Activated CD8-positive, alpha-beta T cell treated with anti-CD3 and anti-CD28 coated beads, Interleukin-2, amount 10 ng/mL, durations not matched to agents 7 days and 5 days (primary cell): ENCODE measurements at places on chromosomes 7 and 10. TPM values are rescaled to one million over a fixed set of nuclear protein-coding genes. Genes with fewer than 3 reads are reported as not detected.

The PPP1R17 gene
- not detected for total RNA-seq

The H2BK1 gene
- total RNA-seq: 0.76 TPM

The DYNC1I1 gene
- not detected for total RNA-seq

The GIMAP2 gene
- 82.9 TPM for total RNA-seq

The SNCG gene
- total RNA-seq: not detected

The GCK gene
- total RNA-seq: not detected

GRCh38 chr10:548238-548901 lies 141.1 kb downstream of the DIP2C start:
- H3K36me3 ChIP-seq: no peaks in the 10 kb centered on the region
- no peak overlapping the region for H3K4me3 ChIP-seq
- no peak overlapping the region for H3K27ac ChIP-seq
- H3K4me1 ChIP-seq: no peaks in the 10 kb centered on the region
- no peak for DNase-seq

DNA sequence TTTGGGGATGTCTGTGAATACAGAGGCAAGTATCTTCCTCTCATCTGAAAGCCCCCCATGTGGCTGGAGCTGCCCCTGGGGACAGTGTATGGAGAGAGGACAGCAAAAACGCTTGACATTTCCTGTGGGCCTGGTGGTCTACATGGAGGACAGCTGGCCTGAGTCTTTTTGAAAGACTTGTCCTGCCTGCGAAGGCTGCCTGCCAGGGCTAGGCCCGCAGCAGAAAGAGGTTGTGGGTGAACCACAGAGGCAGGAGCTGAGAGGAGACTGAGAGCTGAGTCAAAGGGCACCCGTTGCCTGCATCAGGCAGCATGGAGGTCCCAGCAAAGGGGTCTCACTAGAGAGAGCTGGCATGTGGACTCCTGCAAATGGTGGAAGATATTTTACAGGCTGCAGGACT lies 66.4 kb downstream of the KAT6B start:
- no peaks in the 10 kb centered on the region for H3K27me3 ChIP-seq
- no peak for DNase-seq

DNA sequence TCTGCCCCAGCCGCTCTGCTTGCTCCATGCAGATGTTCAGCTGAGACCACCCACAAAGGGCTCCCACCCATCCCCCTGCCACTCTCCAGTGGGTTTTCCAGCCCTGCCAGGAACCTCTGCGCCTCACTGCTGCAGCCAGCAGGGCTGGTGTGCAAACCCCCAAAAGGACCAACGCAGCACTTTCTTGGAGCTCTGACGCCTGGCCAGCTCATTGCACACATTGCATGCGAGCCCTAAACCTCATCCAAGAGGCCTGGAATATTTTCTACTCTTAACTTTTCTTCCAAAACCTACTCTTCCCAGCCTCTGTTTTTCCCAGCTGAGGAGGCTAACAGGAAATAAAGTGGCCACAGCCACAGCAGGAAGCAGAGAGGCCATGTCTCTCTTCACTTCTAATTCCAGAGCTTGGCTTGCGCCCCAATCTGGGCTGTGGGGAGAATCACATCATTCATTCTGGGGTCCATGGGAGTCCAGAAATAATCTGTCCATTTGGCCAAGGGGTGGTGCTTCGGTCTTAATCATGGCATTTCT lies 4.6 kb upstream of the FAM170B start:
- H3K4me3 ChIP-seq: no peak overlapping the region
- peaks cover 26% of the 10 kb centered on the region for H3K27me3 ChIP-seq
- H3K4me1 ChIP-seq: peaks cover 3% of the 10 kb centered on the region
- no peak overlapping the region for H3K27ac ChIP-seq
- no peaks in the 10 kb centered on the region for H3K36me3 ChIP-seq

GRCh38 chr10:97005349-97005748 lies 173.3 kb downstream of the LCOR start:
- no peak for DNase-seq
- H3K27me3 ChIP-seq: peaks cover 6% of the 10 kb centered on the region
- H3K4me1 ChIP-seq: no peaks in the 10 kb centered on the region
- H3K27ac ChIP-seq: no peak overlapping the region

- no peak overlapping the region for H3K4me3 ChIP-seq
- no peak for DNase-seq
- no peaks in the 10 kb centered on the region for H3K36me3 ChIP-seq
- peaks cover 10% of the 10 kb centered on the region for H3K27me3 ChIP-seq
- no peaks in the 10 kb centered on the region for H3K4me1 ChIP-seq
These were observed 12.6 kb downstream of the FFAR4 start for GRCh38 chr10:93579089-93579488.

DNA sequence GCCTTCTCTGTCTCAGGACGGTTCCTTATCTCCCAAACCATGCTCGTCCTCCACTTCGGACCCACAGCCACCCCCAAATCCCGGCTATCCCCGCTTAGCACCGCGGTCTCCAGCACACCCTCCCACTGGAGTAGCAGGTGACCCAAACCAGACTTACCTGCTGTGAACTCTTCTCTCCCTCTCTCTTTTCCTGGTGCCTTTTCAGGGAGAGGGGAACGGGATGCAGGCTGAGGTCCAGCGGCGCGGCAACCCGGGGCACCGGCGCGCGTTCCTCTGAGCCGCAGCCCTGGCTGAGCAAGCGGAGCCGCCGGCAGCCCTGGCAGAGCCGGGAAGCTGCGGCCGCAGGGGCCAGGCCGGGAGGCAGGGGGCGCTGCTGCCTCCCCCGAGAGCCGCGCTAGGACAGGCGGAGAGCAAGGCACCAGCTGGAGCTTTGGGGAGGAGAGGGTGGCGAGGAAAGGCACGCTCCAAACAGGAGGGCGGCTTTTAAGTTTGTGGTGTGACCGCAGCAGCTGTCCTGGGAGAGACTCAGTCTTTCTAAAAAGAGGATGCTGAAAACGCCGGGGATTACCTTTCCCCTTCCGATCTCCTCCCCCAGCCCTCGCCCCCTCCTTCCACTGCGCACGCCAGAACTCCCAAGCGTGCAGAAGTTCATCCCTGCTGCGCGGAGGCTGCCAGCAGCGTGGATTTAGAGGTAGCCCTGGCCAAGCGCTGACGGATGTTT lies at the start of gene SEMA3D:
SEMA3D (minus strand) TSS at position 536 of the 721 bp plus-strand sequence. CDS start 65,165 bp downstream, outside the sequence.
- peaks cover 5% of the 10 kb centered on the region for H3K4me1 ChIP-seq
- no peak within 1 kb of the TSS for H3K4me3 ChIP-seq
- no peak within 1 kb of the TSS for H3K27ac ChIP-seq
- no peak for DNase-seq
- no peaks in the 10 kb centered on the region for H3K36me3 ChIP-seq

DNA sequence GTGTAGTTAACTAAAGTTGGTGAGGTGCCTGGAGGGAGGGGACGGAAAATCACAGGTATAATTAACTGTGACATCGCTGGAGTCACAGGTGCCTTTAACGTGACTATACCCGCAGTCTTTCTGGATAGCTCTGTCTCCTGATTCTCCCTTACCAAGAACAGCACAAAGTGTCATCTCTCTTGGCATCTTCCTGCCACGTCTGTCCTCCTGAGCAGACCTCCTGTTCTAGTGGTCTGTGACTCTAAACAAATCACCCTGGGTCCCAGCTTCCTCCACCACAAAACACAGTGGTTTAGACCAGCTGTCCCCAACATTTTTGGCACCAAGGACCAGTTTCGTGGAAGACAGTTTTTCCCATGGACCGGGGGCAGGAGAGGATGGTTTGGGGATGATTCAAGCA lies 90.5 kb downstream of the CALN1 start:
- no peak for DNase-seq
- H3K4me1 ChIP-seq: no peaks in the 10 kb centered on the region
- H3K27me3 ChIP-seq: no peaks in the 10 kb centered on the region
- H3K27ac ChIP-seq: no peak overlapping the region
- no peaks in the 10 kb centered on the region for H3K36me3 ChIP-seq
- no peak overlapping the region for H3K4me3 ChIP-seq

GRCh38 chr7:27171325-27171636 lies 2.8 kb downstream of the HOXA10 start:
- H3K27ac ChIP-seq: peak overlapping the region; percentile 39
- peaks cover 70% of the 10 kb centered on the region for H3K27me3 ChIP-seq
- H3K36me3 ChIP-seq: peaks cover 8% of the 10 kb centered on the region
- H3K4me1 ChIP-seq: peaks cover 15% of the 10 kb centered on the region

DNA sequence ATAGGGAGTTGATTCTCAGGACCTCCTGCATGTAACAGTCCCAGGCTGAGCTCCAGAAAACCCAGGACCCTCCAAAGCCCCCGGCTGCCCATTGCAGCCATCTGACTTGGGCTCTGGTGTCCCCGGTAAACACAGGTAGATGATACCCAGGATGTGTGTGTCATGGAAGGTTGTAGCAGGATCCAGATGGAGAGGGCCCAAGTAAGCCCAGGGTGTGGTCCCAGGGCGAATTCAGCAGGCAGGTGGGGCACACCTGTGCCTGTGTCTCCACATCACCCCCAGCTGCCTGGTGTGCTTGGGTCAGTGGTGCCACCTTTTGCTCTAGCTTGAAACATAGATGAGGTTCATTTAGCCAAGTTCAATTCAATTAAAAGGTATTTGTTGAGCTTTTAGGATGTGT lies 524.1 kb downstream of the GLRX3 start:
- no peaks in the 10 kb centered on the region for H3K4me1 ChIP-seq
- H3K27me3 ChIP-seq: no peaks in the 10 kb centered on the region
- no peak for DNase-seq
- no peak overlapping the region for H3K4me3 ChIP-seq

DNA sequence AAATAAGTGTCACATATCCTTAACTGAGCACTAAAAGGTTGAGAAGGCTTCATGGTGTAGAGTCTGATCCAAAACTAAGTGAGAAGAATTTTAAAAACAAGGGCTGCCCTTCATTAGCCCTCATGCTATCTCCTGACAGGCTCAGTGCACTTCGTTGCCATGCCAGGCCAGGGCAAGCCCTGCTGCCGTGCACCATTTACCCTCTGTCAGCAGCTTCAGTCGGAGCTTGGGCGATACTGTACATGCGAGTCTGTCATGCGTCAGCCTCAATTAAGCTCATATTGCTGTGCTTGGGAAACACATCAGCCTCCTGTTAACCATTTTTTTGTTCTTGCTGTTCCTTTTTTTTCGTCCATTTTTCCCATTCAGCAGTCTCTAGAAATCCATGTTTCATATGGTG lies 166.6 kb downstream of the VTI1A start:
- H3K4me1 ChIP-seq: no peaks in the 10 kb centered on the region
- peaks cover 4% of the 10 kb centered on the region for H3K36me3 ChIP-seq
- H3K27me3 ChIP-seq: no peaks in the 10 kb centered on the region
- H3K4me3 ChIP-seq: no peak overlapping the region
- DNase-seq: no peak

GRCh38 chr7:106552645-106553445 lies 108.1 kb downstream of the CCDC71L start:
- H3K36me3 ChIP-seq: no peaks in the 10 kb centered on the region
- DNase-seq: no peak
- H3K27me3 ChIP-seq: peaks cover 6% of the 10 kb centered on the region
- no peak overlapping the region for H3K27ac ChIP-seq
- H3K4me1 ChIP-seq: no peaks in the 10 kb centered on the region
- H3K4me3 ChIP-seq: no peak overlapping the region

GRCh38 chr10:22251751-22252223 lies 34.0 kb upstream of the EBLN1 start:
- H3K27ac ChIP-seq: peak overlapping the region; percentile 95
- peak overlapping the region; percentile 88 for H3K4me3 ChIP-seq
- peak; percentile 72 for DNase-seq
- H3K36me3 ChIP-seq: peaks cover 6% of the 10 kb centered on the region
- peaks cover 41% of the 10 kb centered on the region for H3K4me1 ChIP-seq
- H3K27me3 ChIP-seq: peaks cover 6% of the 10 kb centered on the region

DNA sequence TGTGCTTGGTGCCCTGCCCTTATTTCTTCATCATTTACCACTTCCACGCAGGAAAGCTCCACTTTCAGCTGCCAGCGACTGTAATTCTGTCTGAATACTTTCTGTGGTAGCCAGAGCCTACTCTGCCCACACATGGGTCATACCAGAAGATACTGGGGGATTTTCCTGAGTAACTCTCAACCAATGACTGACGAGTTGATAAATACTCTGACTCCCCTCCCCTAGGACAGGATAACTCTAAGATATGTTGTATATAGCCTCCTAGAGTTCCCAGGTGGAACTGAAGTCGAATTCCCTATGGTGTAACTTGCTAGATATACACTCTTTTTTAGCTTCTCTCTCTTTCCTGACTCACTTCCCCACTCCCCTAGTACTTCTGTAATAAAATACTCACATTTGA lies 29.8 kb downstream of the SEM1 start:
- no peak for DNase-seq
- H3K4me1 ChIP-seq: peaks cover 5% of the 10 kb centered on the region
- H3K27me3 ChIP-seq: no peaks in the 10 kb centered on the region
- peaks cover 35% of the 10 kb centered on the region for H3K36me3 ChIP-seq
- H3K27ac ChIP-seq: no peak overlapping the region
- H3K4me3 ChIP-seq: no peak overlapping the region
